ENCODE measurements at places on chromosomes 5 and 9. TPM values are rescaled to one million over a fixed set of nuclear protein-coding genes. Genes with fewer than 3 reads are reported as not detected.

Gene LRRC19
- total RNA-seq, result not detected

Gene OR2V1
- not detected for total RNA-seq

Gene PCDHB11
- total RNA-seq, result 1.8 TPM

Gene FAM221B
- not detected for total RNA-seq

Gene PCDHA4
- 1.2 TPM for total RNA-seq

Gene SPINK5
- total RNA-seq, result 5.6 TPM

Gene FOXB2
- not detected for total RNA-seq

Gene NINJ1
- total RNA-seq, result 66.4 TPM

Gene F2RL1
- total RNA-seq, result 144 TPM

Gene SHB
- 39.1 TPM for total RNA-seq

Gene SEMA6A
- total RNA-seq, result 6.3 TPM

Gene INSL4
- total RNA-seq, result not detected

Gene SV2C
- total RNA-seq, result 0.04 TPM

Gene CYSRT1
- 3.8 TPM for total RNA-seq

Gene TEX48
- total RNA-seq, result not detected

Gene CDKN2B
- total RNA-seq, result 28.3 TPM

Gene PCDHA12
- 0.96 TPM for total RNA-seq

Gene PLAC8L1
- total RNA-seq, result not detected

Gene FAM169A
- 18.8 TPM for total RNA-seq

Gene NUTM2G
- total RNA-seq, result not detected

Gene ANKDD1B
- 0.63 TPM for total RNA-seq

Gene BHMT2
- 3.7 TPM for total RNA-seq

Gene LHX3
- total RNA-seq, result not detected

Gene SLCO6A1
- total RNA-seq, result not detected

Gene RNF208
- 4.2 TPM for total RNA-seq

Gene ITK
- total RNA-seq, result not detected

Gene SDHA
- total RNA-seq, result 77.4 TPM

Gene SLC34A3
- total RNA-seq, result not detected

Gene CDX1
- 0.33 TPM for total RNA-seq

Gene OR1J2
- total RNA-seq, result not detected

Gene NRG2
- not detected for total RNA-seq

Gene ORM2
- not detected for total RNA-seq

Gene PCDHA9
- total RNA-seq, result under 0.01 TPM

Gene CD74
- 126 TPM for total RNA-seq

Gene C5orf46
- total RNA-seq, result 1.4 TPM

Gene SLC36A2
- not detected for total RNA-seq

Gene DDX31
- total RNA-seq, result 15.1 TPM

Gene TCF7
- 4.8 TPM for total RNA-seq

Gene PROB1
- total RNA-seq, result 3.6 TPM

Gene GBGT1
- 12.4 TPM for total RNA-seq

Gene TOR1B
- 32.8 TPM for total RNA-seq

Gene PPP2R2B
- 0.62 TPM for total RNA-seq

Gene CYLC2
- not detected for total RNA-seq
